AG10803 (cell line): ENCODE measurements at places on chromosomes 5 and 9.

- DNase-seq: no peak
Measured at GRCh38 chr9:15426019-15426418, 3.3 kb downstream of the SNAPC3 start.

GRCh38 chr9:84343111-84343521 is 2.6 kb upstream of the SLC28A3 start:
- DNase-seq: no peak

GRCh38 chr9:96720435-96720834 is 57.5 kb downstream of the ZNF510 start:
- no peak for DNase-seq

- peak; percentile 56 for DNase-seq
Measured at GRCh38 chr5:141478321-141478945, 2.7 kb downstream of the PCDHGC3 start.

DNA sequence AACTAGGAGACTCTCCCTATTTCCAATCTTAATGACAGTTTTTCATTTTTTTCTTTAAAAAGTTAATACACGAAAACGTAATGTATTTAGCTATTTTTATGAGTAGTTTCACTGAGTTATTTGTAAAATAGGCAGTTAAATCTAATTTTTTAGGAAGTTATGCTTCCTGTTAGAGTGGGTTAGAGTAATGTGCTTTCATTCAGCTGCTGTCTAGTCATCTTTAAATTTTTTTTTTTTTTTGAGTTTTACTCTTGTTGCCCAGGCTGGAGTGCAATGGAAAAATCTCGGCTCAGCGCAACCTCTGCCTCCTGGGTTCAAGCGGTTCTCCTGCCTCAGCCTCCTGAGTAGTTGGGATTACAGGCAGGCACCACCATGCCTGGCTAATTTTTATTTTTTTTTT is 34.0 kb downstream of the CDC42SE2 start:
- DNase-seq: no peak

GRCh38 chr9:109894473-109894872 is 114.5 kb downstream of the PALM2AKAP2 start:
- DNase-seq: no peak

DNA sequence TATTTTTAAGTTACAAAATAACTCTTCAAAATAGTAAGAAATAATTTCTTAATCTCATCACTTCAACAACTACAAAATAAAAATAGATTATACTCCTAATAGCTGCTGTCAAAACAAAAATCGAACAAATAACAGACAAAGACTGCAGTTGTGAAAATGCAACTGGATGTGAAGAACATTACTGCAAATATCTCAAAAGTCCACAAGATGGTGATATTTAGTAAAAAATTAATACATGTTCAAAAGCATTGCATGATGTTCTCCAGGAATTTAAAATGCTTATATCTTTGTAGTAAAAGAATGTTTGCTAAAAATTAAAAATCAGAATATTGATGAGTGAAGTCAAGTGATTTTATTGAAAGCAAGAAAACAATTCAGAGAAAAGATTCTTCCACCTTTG is 66.2 kb downstream of the MPDZ start:
- DNase-seq: peak; percentile 40
